ENCODE measurements at places on chromosomes 4 and X.
A peak's percentile ranks its signal among the peaks of the same experiment; 100 is the strongest.

GRCh38 chr4:155766622-155767021 lies 7.8 kb downstream of the GUCY1B1 start:
- no peak for DNase-seq

DNA sequence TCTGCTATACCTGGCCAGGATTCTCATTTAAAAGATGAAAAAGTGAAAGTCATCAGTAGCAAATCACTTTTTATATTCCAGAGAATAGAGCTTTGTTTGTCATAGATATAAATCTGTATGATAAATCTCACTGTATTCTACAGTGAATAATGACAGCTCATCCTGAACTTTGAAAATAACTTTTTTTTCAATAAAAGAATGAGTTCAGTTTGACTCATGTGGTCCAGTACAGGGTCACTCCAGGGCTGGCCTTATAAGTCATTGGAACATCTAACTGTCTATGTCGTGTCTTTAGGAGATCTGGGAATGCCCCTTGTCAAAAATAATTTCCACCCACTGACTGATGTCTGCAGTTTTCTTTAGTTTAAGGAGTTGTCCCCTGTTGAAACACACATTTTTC lies 18.5 kb upstream of the CXCL8 start:
- DNase-seq, result peak; percentile 31

- no peak for DNase-seq
Observed at GRCh38 chr4:76257824-76258223, 6.3 kb downstream of the FAM47E start.

DNA sequence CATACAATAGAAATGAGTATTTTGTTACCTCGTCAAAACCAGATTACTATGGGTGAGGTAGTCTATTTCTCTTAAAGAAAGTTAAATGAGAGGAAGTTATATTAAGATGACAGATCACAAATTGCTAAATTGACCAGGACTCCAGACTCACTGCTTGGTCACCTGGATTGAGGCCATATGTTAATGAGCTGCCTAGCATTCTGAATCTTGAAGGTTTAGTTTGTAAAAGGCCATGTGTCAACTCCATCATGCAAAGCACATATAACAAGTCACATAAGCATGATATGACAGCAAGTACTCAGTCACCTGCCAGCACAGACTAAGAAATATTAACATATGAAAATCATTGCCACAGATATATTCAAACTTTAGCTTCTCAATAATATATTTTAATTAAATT lies 72.6 kb downstream of the EPHA5 start:
- no peak for DNase-seq

- no peak for DNase-seq
Observed at GRCh38 chrX:8980756-8981155, 53.2 kb downstream of the FAM9B start.

DNA sequence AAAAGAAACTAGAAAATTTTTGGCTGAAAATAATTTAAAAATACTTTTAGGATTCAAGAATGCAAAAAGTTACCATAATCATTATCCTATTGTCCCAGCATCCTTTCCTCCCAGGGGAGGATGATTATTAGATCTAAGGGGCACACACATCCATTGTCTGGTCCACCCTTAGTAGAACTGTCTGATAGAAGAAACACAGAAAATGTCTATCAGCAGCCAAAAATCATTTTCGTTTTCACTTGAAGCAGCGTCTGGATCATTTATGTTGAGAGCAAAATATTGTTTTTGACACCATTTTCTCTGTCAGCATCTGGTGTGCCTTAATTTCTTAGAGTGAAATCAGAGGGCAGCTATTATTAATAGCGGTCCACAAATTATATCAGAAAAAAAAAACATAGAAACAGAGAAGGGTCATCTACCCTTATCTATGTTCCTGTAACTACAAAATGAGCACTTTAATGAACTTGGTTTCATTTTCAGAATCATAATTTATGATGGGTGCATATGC lies 446.3 kb downstream of the TRAM1L1 start:
- no peak for DNase-seq

- peak; percentile 50 for DNase-seq
Observed at GRCh38 chr4:25843340-25844097, 19.3 kb downstream of the SEL1L3 start.

DNA sequence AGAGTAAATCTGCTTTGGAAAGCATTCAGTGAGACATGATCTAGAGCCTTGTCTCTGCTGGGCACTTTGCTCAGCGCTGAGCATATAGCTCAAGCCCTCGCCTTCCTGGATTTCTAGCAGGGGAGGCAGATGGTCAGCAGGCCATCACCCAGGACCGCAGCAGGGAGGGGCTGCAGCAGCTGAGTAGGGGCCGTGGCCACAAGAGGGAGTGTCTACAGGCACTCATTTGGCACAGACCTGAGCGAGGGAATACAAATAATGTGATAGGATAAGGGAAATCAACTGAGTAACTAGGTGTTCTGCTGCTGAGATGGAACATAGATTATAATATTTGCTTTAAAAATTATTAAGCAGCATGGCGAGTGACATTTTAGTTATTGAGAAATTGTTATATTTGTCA lies 30.2 kb downstream of the OFD1 start:
- no peak for DNase-seq

- no peak for DNase-seq
Observed at GRCh38 chr4:10731162-10731561, 46.6 kb upstream of the CLNK start.

GRCh38 chr4:186151499-186151898 lies 39.9 kb upstream of the CYP4V2 start:
- no peak for DNase-seq

DNA sequence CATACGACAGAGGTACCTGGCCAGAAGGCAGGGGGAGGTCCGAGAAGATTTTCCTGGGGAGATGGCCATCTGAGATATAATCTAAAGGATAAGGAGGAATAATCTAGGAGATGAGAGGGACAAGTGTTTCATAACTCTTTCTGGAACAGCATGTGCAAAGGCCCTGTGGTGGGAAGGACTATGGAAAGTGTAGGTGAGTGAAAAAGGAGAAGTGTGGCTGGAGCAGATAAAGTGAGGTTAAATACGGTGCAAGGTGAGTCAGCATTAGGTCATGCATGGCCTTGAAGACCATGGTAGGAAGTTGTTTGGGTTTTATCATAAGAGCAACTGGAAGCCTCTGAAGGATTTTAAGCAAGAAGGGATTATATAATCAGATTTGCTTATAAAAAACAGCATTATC lies 34.6 kb upstream of the MTM1 start:
- no peak for DNase-seq

- peak; percentile 7 for DNase-seq
Observed at GRCh38 chrX:136586386-136586785, 54.4 kb downstream of the VGLL1 start.

GRCh38 chr4:104896660-104897645 lies 249.7 kb upstream of the TET2 start:
- peak; percentile 9 for DNase-seq

DNA sequence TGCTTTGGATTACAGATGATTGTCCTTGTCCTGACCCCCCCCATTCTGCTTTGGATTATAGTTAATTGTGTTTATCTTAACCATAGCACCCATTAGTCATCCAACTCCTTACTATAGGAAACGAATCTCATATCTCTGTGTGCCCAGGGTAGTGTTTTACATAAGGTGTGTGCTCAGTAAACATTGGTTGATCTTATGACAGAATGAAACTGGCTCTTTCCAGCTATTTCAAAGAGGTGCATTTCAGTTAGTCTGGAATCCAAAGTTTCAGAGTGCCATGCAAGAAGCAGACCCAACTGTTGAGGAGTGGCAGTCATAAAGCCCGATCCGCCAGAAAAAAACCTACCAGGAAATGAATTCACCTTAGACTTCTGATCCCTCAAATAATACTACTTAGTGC lies 14.7 kb downstream of the TRIM2 start:
- no peak for DNase-seq

- no peak for DNase-seq
Observed at GRCh38 chrX:6758234-6758633, 223.3 kb upstream of the VCX3A start.

GRCh38 chr4:133149932-133150471 lies 908 bp downstream of the PCDH10 start:
- DNase-seq, result no peak

- DNase-seq, result peak; percentile 79
Observed at GRCh38 chrX:123339221-123339905, 155.3 kb downstream of the GRIA3 start.

- no peak for DNase-seq
Observed at GRCh38 chrX:36357855-36358254, 438.3 kb downstream of the CFAP47 start.

DNA sequence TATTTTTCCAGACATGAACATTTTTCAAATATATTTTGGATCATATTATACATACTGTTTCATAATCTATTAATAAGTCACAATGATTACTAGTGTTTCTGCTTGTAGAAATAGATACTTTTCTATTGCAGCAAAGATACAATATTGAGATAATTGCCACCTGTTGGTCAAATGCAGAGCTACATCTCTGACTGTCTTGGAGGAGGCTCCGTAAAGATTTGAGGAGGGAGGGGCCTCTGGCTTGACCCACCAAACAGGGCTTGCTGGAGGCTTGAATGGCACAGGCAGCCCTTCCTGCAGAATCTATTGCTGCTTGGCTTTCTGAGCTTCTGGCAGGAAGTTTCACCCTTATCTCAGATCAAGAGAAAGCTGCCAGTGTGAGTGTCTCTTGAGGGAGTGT lies 99.3 kb upstream of the ARMCX2 start:
- DNase-seq, result peak; percentile 51

DNA sequence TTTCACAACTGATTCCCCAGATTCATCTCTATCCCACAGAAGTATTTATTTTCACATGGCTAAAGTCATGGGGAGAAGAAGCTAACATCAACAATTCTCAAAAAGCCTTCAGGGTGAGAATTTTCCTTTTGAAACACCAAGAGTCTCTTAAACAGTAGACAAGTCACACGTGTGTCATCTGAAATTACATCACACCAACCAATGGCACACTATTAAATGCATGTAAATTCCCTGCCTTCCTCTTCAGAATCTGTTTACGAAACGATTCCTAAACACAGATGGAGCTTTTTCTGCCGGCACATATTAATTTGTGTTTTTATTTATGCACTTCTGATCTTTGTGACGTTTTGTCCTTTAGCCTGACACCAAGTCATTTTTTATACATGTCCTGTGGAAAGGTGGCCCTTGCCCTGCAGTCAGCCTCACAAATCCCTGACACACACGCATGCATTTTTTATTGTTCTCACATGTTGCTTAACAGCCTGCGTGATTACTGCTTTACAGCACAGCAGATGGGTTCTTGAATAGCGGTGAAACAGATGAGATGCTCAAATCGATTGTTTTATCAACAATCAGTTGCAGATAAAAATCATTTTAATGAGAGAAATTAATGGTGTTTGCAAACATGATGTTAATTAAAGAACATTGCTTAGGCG lies 735.9 kb upstream of the TENM3 start:
- no peak for DNase-seq

GRCh38 chr4:145984563-145984962 lies 45.9 kb upstream of the ZNF827 start:
- DNase-seq, result no peak

- peak; percentile 41 for DNase-seq
Observed at GRCh38 chrX:154443992-154444754, at the start of gene FAM50A. FAM50A (plus strand) TSS chrX:154444141; CDS start chrX:154444236, 95 bp downstream.

- DNase-seq, result no peak
Observed at GRCh38 chr4:150515135-150515534, 66.8 kb upstream of the MAB21L2 start.

GRCh38 chr4:171639540-171639939 lies 173.7 kb upstream of the GALNTL6 start:
- DNase-seq, result no peak

DNA sequence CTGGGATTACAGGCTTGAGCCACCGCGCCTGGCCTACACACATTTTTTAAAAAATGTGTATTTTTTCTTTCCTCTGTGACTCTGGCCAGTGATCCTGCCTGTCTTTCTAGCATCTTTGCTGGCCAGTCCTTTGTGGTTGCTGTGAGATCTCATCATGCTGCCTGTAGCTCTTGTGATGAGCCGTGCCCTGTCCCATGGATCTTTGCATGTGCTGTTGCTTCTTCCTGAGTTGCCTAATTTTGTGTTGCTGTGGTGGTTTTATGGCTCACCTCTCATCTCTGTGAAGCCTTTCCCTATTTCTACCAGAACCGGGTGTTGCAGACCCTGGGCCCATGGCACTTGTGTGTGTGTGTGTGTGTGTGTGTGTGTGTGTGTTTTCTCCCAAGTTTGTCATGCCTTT lies 8.3 kb downstream of the NSD2 start:
- DNase-seq, result no peak

DNA sequence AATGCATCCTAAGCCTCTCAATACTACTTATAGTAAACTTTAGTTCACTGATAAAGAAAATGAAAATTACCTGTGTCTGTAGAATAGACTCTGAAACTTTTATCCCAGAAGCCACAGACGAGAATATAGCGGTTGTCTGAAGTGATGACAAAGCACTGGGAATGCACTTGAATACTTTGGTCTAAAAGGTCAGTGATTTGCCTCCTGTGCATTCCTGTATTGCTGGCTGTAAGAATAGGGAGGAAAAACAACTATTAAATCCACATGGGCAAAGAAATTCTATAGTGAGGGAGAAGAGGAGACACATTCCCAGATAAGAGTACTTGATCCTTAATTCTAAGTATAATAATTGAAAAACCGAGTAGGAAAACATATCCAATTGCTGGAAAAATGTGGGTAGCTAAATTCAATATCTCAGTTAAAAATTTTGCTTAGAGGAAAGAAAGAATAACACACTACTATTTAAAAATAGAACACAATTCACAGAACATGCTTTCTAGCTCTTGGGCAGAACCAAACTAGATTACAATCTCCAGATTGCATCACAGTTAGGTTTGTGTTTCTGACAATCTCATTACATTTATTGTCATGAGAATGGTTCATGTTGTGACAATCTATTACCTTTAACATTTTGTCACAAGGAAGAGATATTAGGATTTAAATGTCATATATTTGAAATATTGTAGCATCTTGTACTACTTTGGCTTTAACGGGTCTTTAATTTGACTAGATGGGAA lies 232.1 kb downstream of the DCLK2 start:
- DNase-seq, result peak; percentile 69

- no peak for DNase-seq
Observed at GRCh38 chr4:6056976-6057766, 38.9 kb upstream of the C4orf50 start.

DNA sequence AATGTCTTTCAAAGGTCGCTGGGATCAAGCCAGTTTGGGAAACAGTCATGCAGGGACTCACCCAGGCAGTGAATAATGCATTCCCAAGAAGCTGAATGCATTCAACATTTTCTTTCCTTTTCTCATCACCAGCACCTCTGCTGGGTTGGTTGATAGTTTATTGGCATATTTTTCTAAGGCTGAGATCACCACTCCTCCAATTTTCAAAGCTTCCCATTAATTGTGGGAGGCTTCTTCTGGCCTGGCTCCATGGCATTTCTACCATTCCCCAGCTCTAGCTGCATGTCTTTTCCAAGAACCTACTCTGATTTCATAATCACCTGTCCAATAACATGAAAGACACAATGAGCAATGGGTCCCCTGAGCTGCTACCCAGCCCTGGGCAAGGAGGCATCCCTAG lies 35.8 kb downstream of the CHRDL1 start:
- peak; percentile 12 for DNase-seq

- no peak for DNase-seq
Observed at GRCh38 chrX:84182516-84182915, 5.5 kb downstream of the RPS6KA6 start.

All from fibroblast of the aortic adventitia (primary cell).